ELR (cell line): ENCODE measurements at places on chromosomes 12 and 14.

- no peak for DNase-seq
Observed at GRCh38 chr14:63938198-63939005, 85.6 kb downstream of the SYNE2 start.

DNA sequence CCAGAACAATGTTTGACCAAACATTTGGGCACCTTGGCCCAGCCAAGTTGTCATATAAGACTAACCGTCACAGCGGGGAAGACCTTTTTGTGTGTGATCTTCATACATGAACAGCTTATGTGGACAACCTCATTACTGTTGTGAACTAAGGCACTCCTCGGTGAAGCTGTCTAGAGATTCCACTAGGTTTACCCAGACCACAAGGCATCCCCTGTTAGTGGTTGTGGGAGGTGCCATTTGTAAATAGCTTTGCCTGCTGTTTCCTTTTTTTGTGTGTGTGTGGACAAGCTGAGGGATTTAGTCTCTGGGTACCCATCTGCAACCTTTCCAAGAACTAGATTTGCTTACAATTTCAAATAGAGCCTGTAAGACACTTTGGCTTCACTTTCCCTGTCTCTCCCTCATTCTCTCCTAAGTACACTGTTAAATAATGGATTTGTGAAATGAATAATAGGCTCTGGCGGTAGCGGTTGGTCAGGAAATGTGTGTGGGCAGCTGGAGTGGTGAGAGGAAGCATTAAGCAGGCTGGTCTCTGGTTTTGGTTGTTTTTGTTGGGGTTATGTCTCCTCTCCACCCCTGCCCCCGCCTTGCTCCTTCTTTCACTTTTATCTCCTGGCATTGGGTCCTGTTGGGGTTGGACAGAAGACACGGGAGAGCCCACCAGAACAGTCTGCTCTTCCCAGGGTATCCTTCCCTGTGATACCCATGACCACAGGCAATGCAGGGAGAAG, 727.6 kb downstream of the VRK1 start:
- no peak for DNase-seq

- DNase-seq = no peak
Observed at GRCh38 chr12:52010692-52011601, 4.2 kb downstream of the TAMALIN start.

GRCh38 chr14:51552275-51552674, 99.4 kb upstream of the FRMD6 start:
- peak; percentile 34 for DNase-seq

DNA sequence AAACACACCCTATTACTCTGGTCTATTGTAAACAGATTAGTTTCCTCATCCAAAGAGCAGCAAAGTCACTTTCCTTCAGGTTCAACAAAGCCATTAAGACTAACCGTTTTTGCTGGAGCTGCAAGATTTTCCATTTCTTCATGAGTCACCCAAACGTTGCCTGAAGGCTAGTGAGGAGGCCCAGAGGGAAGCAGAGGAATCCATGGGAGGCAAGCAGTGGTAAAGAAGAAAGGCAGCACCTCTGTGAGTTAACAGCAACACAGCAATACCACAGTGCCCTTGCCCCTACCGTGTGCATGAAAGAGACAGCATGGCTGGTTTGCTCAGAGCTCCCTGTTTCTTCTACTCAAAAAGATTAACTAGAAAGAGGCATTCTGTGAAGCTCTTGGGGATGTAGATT, 206.3 kb downstream of the ACSS3 start:
- DNase-seq = peak; percentile 47
